ENCODE measurements at places on chromosomes 7 and 10.

DNA sequence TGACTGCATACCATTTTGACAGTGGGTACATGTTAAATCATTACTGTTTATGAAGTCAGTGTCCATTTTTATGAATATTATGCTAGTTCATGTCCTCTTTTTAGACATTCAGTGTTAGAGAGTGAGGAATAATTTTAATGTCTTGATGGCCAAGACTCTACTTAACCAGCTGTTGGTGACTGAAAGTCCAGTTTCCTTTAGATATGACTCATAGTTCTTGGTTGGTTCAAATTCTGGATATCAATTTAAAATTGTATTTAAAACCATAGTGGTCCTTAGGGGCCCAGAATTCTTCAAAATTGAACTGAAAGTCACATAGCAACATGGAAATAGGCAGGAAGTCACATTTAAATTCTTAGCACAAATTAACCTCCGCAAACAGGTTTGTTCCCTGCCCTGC, 196.5 kb upstream of the PRPS1L1 start:
- DNase-seq, result no peak

DNA sequence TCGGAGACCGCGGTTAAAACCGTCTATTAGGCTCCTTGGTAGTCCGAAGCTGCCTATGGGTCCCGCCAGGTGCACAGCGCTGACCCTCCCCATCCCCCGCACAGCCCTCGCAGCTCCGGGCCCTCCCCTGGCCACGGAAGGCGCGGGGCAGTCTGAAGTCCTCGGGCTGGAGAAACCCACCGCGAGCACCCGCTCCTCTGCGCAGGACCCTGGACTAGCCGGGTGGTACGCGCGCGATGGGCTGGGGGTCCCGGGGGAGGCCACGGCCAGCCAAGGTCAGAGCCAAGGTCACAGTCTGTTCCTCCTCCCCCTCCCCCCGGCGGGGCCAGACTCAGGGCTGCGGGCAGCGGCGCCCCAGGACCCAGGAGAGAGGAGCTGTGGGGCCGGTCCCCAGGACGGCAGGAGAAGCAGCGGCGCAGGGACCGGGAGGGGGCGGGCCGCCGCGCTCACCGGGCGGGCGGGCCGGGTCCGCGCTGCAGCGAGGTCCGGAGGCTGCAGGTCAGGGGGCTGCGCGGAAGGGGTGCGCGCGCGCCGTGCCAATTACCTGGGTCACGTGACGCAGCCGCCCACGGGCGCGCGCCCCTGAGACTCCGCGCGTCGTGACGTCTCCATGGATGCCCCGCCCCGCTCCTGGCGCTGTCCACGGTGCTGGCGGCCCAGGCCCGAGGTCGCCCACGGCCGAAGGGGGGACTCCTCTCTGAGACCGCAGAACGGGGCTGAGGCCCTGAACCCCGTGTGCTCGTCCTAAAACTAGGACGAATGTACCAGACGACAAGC, at the start of gene OGDHL:
Gene OGDHL, minus strand, starts transcription at position 535 of the 777 bp plus-strand sequence. CDS start 3,731 bp downstream, outside the sequence.
- DNase-seq, result peak; percentile 8

DNA sequence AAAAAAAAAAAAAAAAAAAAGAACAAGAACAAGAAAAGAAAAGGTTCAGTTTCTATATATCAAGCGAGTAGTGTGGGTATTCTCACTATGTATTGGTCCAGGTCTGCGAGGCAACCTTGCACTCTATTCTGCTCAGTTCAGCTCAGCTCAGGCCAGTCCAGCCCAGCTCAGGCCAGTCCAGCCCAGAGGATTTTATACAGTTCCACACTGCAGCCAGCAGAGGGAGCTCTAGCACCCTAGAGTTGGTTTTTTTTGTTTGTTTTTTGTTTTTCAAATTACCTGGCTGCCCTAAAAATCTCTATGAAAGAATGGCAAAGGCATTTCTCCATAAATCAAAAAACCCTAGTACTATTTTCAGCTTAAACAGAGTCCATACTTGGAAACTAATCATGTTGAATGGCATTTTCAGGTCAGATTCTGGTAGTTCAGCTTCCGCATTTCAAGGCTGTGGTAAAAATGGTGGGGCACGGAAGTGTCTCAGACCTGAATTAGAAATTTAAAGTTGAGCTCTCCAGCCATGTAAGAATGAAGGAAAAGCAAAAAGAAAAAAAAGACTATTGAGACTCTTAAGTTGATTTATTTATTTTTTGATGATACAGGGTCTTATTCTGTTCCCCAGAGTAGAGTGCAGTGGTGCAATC, 55.2 kb upstream of the GSDME start:
- peak; percentile 25 for DNase-seq

GRCh38 chr7:91993976-91994375, 53.3 kb downstream of the AKAP9 start:
- DNase-seq, result no peak

DNA sequence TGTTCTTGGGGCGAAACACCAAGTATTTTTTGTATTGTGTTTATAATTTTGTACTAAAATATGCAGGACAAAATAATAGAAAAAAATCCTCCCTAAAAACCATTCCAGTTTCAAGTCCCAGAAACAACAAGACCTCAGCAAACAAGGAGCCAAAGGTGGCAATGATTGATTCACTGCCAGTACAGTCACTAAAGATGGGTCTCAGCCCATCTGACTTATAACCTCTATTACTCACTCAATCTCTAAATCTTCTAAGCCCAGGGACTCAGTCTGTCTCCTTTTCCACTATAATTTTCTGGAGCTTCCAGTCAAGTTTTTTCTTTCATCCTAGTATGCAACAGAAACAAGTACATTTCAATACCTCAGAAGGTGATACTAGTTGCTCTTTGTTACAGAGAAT, 33.3 kb downstream of the SNX13 start:
- no peak for DNase-seq

DNA sequence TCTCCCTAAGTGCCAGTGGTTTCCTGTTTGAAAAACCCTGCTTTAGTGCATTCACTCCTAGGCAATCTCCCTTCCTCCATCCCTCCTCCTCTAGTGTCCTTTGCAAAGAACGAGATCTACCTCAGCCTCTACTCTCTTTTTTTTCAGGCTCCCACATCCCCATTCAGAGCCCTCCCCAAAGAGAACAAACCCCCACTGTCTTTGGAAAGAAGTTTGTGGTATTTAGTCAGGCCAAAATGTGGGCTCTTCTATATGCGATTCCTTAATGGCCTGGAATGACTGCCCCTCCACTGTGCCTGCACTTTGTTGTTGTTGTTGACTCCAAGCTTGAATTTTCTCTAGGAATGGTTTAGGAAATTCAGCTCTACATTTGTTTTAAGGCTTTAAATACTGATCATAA, 36.3 kb downstream of the PALS2 start:
- DNase-seq, result no peak

GRCh38 chr10:86957471-86958115, at the start of gene MMRN2:
TSS of gene MMRN2 (minus strand) at chr10:86957615. CDS start at chr10:86957541, 74 bp downstream.
- no peak for DNase-seq

DNA sequence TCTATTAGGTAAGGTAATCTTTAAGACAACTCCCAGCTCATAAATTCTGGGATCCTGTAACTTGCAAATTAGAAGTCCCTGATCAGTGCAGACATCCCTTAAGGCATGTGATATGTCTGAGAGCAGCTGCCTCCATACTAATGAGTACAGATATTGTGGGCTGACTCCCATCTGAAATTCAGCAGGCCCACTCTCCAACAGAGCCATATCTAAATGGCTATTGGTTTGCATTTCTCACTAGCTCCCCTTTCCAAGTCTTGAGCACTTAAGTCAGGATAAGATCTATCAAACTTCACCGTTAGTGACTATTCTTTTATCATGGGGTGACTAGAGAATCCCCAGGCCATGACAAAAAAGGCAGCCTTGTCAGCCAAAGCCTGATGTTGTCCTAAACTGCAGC, 785.4 kb downstream of the IPMK start:
- no peak for DNase-seq

DNA sequence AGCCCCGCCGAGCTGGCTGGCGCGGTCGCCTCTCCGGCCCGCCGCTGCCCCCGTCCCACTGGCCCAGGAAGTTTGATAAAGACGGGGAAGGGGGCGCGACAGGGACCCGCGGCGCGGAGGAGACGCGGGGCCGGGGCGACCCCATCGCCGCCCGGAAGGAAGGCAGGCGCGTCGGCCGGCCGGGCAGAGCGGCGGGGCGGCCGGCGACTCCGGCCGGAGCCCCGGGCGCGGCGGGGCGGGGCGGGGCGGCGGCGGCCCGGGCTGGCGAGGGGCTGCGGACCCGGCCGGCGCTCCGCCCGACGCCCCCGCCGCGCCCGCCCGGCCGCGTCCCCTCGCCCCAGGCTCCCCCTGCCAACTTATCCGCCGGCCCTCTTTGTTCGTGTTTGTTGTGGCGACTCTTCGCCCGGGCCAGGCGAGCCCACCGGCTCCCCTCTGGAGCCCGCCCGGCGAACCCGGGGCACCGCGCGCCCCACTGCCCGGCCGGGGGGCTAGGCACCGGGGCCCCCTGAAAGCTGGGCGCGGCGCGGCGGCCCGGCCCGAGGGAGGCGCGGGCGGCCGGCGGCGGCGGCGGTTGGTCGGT, 571 bp downstream of the KDM7A start:
- DNase-seq, result no peak

- no peak for DNase-seq
These were observed 35.1 kb downstream of the EGFR start for GRCh38 chr7:55053651-55054571.

DNA sequence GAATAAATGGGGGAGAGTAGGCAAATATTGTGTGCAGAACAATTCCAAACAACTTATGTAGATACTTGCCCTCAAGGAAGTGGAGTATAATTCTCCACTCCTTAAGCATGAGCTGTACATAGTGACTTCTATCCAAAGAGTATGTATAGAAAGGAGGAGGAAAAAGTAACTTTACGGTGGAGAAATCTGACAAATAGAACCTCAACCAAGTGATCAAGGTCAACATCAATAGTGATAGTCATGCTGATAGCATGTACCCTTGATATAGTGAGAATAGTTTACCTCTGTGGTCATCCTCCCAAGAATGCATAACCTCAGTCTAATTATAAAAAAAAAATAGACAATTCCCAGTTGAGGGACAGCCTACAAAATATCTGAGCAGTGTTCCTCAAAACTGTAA, 89.1 kb upstream of the NANOS1 start:
- DNase-seq, result no peak

DNA sequence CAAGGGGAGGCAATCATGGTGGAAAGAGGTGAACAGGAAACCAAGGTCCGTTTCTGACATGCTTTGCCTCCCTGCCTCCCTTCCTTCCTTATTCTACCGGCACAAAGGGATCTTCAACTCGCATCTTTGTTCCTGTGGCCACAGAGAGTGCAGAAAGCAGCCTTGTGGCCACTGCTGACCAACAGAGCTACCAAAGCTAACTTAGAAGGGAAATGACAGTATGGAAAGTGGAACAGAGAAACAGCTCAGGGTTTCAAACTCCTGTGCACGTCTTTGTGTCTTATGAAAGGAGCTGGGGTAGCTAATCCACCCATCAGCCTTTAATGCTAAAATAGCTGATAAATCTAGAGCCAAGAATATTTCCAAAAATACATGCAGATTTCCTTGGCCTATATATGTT, 588.0 kb downstream of the SORCS1 start:
- no peak for DNase-seq

GRCh38 chr10:98172073-98172472, 37.6 kb downstream of the R3HCC1L start:
- DNase-seq, result no peak

DNA sequence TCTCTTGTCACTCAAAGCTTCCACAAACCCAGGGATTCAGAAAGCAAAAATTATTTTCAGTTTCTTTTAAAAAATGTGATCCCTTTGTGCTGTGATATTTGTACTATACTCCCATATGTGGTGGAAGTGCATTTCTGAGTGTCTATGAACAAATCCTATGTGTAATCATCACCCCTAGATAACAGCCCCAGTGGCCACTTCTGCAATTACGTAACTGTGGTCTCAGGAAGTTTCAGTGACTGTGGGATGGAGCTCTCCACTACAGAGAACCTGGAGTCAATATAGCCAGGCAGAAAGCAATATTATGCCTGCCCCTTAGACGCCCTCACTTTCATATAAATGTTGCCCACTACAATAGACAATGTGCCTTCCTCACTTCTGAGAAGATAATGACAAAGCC, 1101.7 kb upstream of the GHITM start:
- DNase-seq, result no peak

DNA sequence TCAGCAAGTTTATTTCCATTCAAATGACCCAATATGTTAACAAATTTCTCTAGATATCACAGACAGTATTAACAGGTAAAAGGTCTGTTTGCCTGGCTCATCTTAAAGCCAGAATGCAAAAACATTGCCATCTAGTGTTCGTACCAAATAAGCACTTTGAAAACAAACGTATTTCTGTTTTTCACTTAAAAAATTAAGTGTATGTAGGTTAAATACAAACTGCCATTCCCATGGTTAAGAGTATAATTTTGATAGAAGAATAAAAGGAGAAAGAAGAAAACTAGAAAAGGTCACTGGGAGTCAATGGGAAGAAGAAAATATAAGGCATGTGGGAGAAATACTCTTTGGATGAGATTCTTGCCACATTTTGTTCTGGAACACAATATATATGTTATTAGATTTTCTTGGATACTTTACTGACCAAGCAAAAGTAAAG, 51.0 kb downstream of the ORC5 start:
- DNase-seq, result no peak

GRCh38 chr7:25927626-25927978, 224.4 kb upstream of the NFE2L3 start:
- DNase-seq, result no peak

DNA sequence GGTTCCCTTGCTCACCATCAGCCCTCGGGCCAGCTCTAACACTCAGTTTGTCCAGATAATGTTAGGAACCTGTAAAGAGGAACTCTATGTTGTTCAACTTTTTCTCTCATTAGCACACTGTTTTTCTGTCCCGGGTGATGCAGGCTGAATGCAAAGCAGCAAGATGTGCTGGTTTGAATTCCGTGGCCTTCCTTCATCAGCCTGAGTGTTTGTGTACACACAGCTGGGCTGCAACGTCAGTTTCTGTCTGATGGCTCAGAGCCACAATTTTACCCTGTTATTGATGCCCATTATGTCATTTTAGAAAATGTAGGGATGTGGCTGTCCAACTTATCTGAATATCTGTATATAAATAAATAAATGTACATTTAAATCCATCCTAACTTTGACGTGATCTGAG, 152.0 kb downstream of the PLPP4 start:
- no peak for DNase-seq

DNA sequence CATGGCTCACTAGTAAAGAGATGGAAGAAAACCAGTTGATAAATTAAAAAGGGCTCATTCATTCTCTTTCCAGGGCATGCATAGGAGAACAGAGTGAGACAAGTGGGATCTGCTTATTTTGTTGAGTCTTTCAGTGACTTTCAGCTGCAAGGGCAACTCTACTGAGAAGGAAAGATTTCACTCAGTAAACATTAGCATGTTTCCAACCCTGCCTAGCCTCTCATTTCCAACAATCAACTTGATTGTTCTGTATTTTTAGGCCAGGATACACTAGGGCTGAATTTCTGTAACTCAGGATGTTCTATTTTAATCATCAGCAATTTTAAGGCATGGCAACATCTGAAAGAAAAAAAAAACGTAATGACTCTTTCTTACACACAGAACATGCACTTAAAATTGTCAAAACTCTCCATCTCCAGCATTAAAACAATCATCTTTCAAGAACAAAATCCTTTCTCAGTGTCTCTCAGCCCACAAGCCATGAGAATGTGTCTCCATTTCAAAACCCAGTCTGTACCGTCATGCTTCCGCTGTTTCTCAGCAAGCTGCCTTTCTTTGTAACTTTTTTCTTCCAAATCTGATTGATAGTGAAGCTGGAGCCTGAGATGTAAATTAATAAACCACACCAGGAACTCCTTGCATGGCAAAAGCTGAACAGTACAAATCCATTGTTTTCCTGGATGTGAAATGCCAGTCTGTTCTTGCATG, 147.2 kb upstream of the KLF14 start:
- DNase-seq, result no peak
